ENCODE measurements at places on chromosomes 7 and 10.

GRCh38 chr10:119863951-119864565, 8.6 kb downstream of the MCMBP start:
- no peak for DNase-seq

- no peak for DNase-seq
Observed at GRCh38 chr7:94405506-94405905, 10.8 kb downstream of the COL1A2 start.

- no peak for DNase-seq
Observed at GRCh38 chr7:45576249-45576929, 2.2 kb downstream of the ADCY1 start.

DNA sequence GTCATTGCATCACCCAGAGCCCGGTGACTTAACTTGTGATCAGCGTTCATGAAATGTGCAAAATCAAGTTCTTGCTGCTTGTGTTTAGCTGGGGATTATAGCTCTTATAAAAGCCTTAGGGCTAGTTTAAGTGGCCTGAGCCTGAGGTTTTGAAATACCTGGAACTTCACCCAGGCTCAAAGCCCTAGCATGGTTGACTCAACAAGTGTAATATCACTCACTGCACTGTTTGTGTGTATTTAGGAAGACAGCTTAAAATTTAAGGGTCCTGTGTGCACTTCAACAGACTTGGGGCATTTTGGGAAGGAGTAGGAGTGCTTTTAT, 489.5 kb downstream of the GATA3 start:
- no peak for DNase-seq

GRCh38 chr7:148485618-148486017, 104.9 kb upstream of the C7orf33 start:
- no peak for DNase-seq

GRCh38 chr7:49583440-49583839, 190.0 kb upstream of the VWC2 start:
- no peak for DNase-seq

GRCh38 chr7:103657474-103657894, 211.5 kb upstream of the SLC26A5 start:
- DNase-seq, result no peak

- no peak for DNase-seq
Observed at GRCh38 chr10:30415593-30415992, 18.4 kb upstream of the MAP3K8 start.

- no peak for DNase-seq
Observed at GRCh38 chr7:22579961-22580360, 80.0 kb upstream of the STEAP1B start.

GRCh38 chr7:77823787-77824186, 25.2 kb downstream of the PHTF2 start:
- DNase-seq, result no peak

DNA sequence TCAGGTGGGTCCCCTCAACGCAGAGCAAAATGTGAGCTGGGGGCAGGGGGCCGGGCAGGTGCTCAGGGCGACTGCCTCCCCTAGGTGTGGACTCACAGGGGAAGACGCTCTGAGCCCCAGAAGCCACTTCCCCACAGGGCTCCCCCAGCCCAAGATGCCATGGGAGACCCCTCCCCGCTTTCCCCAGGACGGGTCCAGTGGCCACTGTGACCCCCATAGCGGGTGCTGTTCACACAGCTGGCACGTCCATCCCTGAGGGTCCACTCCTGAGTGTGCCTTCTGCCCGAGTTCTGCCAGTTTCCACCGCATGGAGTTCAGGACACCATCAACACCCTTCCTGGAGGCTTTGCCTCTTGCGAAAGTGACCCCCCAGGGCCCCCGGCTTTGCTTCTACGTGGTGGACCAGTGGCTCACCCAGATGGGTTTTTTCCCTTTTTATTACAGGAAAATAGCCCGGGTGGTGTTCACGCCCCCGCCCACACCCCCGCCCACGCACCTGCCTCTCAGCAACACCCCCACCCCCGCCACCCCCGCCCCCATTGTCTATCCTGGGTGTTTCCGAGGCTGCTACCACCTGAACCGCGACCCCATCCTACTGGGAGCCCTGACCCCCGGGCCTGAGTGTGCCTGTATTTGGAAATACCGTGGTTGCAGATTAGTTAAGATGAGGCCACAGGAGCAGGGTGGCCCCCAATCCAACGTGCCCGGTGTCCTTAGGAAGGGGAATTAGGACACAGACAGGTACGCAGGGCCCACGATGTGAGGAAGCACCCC, 32.0 kb downstream of the ADAP1 start:
- no peak for DNase-seq

DNA sequence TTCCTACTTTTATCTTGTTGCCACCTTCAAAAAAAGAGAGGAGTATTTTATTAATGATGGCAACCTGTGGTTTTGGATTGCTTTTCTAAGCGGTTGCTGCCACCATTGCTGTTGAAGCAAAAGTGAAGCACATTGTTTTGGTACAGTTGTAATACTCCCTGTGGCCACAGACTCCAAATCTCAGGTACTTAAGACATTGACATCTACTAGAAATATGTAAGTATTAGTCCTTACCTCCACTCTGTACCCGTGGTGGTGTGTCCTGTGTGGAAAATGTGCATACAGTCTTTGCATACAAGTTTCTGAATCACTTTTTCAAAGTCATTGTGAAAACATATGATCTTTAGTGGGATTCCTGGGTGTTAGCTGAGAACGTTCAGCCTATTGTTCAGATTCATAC, 85.7 kb downstream of the ANLN start:
- no peak for DNase-seq

Data from right kidney (tissue), 9 donors.